Left colon (tissue), 2 donors: ENCODE measurements at places on chromosomes 16 and 17. TPM values are rescaled to one million over a fixed set of nuclear protein-coding genes. Genes with fewer than 3 reads are reported as not detected.

The BFAR gene
- 65.9 TPM for total RNA-seq

The MEOX1 gene
- total RNA-seq: 1.2 TPM

The CDRT4 gene
- 6.6 TPM for total RNA-seq

DNA sequence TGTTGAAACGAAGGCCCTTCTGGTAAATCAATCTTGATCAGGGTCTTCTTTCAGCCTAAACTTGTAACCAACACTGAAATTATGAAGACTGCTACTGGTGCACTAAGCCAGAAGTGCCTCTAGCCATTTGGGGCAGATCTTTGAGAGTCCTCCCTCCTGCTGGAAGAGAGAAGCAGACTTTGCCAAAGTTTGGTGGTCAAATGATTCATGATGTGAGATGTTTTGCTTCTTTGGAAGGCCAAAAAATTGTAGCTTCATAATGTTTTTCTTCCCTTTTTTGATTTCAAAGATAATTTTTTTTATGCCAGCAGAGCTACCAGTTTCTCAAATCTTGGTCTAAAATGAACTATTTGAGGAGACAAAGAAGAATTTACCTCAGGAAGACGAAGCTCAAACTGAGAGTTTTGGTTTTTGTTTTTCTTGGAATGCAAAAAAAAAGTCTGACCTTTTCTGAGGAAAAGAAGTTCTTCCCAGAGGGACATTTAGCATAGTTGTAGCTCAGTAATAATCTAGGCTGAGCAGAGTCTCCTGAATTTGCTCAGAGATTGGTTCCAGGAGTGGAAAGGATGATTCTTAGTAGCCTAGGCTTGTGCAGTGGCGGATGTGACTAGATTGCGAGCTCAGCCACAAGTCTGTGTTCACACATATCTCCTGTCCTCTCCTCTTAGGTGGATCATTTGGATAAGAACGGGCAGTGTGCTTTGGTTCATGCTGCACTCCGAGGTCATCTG lies 50.9 kb downstream of the CYB561 start:
- no peak for DNase-seq

DNA sequence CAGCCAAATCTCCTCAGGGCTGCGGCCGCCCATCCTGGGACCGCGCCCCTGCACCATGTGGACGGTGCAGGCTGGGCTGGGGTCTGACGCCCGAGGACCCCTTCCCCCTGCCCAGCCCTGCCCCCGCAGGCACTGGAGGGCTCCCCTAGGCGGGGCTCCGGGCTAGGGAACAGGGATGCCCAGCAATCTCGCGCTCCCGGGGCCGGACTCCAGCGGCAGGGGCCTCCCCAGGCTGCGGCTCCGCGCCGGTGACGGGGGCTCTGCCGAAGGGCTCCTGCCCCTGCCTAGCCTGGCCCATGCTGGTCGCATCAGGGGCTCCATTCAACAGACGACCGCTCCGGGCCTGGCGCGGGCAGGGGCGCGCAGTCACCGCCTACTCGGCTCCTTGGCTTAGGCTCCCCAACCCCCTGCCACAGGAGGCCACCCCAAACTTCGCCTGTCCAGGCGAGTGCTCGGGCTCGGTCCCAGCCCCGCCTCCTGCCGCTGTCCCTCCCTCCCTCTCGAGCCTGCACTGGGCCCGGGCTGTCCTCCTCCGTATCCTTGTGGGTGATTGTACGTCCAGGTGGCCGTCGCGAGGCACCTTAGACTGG lies 27.4 kb upstream of the ADORA2B start:
- DNase-seq: no peak

DNA sequence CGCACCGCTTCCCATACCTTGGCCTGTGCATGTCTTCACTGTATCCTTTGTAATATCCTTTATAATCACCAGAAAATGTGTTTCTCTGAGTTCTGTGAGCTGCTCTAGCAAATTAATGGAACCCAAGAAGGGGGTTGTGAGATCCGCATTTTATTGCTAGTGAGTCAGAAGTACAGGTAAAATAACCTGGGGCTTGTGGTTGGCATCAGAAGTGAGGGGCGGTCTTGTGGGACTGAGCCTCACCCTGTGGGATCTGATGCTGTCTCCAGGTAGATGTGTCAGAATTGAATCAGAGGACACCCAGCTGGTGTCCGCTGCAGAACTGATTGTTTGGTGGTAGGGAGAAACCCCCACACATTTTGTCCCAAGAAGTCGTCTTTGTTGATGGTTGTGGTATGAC lies 382.4 kb downstream of the SNX29 start:
- DNase-seq: no peak

GRCh38 chr16:22874394-22874793 lies 60.4 kb downstream of the HS3ST2 start:
- DNase-seq: no peak
